ENCODE measurements at places on chromosomes 2 and 18.

- DNase-seq = peak; percentile 61
Observed at GRCh38 chr18:741931-742512, 29.6 kb upstream of the ENOSF1 start.

DNA sequence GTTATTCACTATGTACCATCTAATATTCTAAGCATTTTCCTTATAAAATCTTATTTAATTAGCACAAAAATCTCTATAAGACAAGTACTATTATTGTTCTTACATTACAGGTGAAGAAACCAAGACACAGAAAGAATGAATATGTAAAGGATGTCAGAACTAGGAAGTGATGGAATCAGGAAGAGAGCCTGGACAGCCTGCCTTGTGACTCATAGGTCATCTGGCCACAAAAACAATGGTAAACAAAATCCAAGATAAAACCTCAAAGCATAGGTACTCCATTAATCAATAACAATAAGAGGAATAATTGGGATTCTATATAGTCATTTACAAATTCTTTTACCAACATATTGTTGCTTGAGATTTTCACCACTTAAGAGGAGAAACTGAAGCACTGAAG lies 505.4 kb upstream of the PIK3C3 start:
- peak; percentile 0 for DNase-seq

DNA sequence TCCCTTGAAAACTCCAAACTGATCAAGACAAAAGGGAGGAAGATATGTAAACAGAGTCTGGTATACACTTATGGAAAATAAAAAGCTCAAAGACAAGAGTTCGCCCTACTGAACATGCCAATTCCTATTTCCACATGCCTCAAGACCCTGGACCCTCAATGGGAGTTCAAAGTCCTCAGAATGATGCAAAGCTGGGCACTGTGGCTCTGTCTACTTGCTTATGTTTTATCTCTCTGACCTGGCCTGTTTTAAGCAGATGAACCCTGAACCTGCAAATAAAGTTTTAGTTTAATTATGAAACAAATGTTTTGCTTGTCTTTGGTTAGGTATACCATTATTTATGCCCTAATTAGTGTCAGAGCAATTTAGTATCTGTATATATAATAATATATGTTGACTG lies 22.6 kb downstream of the NR4A2 start:
- DNase-seq = no peak

GRCh38 chr2:696463-696862 lies 19.3 kb upstream of the TMEM18 start:
- no peak for DNase-seq

DNA sequence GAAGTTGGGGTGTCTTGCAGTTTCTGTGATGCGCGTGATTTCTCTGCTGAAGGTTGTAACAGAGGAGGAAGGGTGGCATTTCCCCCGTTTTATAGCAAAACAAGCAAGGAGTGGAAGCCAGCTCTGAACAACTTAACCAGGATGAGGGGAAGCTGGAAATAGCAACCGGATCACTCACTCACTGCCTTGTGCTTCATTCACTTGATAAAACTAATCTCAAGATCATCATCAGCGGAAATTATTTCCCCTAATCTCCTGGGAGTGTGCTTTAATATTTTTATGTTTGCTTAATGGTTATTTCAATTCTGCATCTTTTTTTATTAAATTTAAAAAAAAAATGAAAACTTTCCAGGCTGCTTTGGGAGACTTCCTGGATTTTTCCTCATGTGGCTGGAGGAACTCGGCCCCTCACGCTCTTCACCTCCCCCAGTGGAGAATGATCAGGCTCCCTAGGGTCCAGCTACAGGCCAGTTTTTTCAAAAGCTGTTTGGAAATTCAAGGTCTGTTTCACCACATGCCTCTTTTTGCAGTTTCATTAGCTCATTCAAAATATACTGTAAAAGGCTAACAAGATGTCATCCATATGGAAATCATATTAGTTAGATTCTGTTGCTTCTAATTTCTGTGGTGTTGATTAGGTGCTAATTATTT lies 31.7 kb downstream of the CABLES1 start:
- DNase-seq = no peak

Measured in HT-29 (cell line).